Gastroesophageal sphincter (tissue), 4 donors: ENCODE measurements at places on chromosomes 2 and 18. TPM values are rescaled to one million over a fixed set of nuclear protein-coding genes. Genes with fewer than 3 reads are reported as not detected.
A peak's percentile ranks its signal among the peaks of the same experiment; 100 is the strongest.

GRCh38 chr2:64629875-64630274 is 23.8 kb downstream of the SERTAD2 start:
- no peak for ATAC-seq

- no peak for ATAC-seq
Observed at GRCh38 chr2:134454426-134454825, 200.6 kb downstream of the MGAT5 start.

- ATAC-seq = no peak
Observed at GRCh38 chr2:98608962-98609604, 694 bp downstream of the UNC50 start.

DNA sequence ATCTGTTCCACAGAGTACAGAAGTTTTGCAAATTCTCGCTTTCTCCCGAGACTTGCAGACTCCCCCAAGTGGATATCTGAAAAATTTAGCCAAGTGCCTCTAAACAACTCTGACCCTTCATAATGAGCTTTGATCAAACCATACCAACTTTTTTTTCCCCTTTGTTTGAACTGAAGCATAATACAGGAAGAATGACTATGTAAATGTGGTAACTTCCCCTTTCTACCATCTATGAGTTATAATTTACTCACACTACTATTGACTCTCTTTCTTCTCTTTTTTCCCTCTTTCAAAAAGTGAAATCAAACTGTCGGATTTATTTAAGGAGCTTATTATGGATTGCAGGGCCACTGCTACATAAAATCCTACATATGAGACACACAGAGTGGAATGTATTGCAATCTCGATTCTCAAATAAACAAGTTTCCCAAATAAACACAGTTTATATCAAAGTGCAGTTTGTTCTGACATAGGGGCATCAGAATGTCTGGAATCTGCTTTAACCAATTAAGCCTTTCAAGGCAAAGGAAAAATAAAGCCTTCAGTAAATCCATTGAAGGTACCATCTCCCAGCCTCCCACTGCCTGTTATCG is 1.4 kb upstream of the ZNF804A start:
- no peak for ATAC-seq

DNA sequence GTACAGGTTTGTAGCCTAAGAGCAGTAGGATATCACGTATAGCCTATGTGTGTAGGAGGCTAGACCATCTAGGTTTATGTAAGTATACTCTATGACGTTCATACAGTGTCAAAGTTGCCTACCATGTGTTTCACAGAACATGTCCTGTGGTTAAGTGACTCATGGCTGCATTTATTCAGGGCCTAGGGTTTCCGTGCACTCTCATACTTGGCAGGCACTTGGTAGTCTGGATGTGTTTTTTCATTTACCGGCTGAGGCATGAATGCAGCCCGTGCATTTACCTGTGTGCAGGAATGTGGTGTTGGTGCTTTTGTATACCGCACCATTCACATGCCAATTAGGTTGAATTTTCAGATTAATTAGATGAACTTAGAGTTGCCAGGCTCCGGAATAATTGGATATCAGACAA is 43.4 kb downstream of the MYL12B start:
- no peak for ATAC-seq

DNA sequence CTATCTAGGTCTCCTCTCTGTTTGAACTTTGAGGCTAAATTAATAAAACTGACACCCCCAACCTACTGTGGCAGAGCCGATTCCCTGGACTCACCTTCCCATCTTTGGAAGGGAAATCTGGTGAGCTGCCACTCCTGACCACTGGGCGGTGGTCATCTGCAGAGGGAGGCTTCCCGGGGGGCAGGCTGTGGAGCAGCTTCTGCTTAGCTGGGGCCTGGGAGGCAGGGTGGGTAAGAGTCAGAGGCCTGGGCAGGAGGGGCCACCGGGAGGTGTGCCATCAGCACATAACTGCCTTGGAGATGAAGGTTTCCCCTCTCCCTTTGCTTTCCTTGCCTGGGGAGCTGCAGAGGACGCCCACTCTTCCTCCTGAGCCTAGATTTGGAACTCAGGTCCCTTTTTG is 2.3 kb upstream of the NPPC start:
- no peak for ATAC-seq

DNA sequence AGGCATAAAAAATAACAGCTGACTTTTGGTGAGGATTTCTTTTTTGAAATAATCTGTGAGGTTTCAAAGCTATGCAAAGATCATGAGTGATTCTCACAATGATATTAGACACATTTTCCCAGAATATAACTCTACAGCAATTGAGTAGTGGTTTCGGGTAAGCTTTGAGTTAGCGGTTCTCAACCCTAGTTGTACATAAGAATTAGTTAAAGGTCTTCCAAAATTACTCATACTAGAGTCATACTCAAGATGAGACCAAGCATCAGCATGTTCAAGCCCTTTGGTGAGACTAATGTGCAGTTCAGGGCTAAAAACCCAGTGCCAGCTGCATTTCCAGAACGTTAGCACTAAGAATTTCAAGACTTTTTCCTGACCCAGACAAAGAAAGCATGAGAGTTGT is 31.1 kb downstream of the DSG4 start:
- ATAC-seq = no peak

DNA sequence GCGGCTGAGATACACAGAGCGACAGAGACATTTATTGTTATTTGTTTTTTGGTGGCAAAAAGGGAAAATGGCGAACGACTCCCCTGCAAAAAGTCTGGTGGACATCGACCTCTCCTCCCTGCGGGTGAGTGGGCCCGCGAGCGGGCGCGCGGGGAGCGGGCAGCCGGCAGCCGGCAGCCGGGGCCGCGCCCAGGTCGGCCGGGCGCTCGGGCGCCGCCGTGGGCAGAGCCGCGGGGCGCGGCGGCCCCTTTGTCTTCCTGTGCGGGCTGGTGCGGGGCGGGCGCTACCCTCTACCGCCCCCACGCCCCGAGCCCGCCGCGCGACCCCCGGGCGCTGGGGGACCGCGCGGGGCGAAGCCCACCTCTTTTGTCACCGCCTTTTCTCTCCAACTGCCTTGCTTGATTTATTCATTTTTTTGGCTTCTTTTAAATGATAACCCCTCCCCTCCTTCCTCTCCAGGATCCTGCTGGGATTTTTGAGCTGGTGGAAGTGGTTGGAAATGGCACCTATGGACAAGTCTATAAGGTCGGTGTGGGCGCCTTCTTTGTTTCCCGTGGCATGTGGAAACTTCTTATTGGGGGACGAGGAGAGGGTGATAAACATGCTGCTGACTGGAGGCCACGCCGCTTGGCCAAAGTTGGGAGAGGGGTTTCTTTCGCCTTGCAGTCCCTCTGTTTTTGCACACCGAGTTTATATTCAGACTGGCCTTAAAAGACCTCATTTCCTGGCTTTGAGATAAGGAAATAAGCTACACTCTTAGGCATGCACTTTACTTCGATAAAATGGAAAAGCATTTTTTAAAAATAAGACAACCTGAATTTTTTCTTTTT is 722 bp downstream of the MAP4K4 start:
- peak; percentile 21 for ATAC-seq

DNA sequence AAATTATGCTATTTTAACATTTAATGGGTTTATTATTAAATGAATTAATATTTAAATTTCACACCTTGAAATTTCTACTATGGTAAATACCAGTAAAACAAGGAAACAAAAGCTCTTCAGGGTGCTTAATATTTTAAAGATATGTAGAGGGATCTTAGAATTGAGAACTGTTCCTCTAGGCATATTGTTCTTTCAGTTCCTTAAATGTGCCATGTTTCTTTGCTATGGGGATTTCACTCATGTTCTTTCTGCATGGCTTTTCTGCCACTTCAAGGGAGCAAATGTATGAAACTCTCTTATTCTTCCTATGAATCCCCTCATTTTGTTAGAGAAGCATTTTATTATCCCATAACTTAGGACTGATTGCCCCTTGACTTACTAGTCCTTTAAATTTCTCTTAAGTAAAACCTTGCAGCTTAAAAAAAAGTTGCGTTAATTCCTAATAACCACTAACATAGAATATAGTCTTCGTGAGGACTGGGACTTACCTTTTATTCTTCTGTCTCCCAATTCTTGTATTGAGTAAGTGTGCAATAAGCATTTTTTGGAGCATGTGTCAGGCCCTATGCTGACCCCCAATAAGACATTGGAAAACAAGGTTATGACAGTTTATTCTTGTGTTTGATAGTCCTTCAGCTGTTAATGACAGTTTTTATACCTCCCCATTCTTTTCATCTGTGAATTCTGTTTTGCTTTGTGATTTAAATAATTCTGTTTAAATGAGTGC is 95.7 kb downstream of the BIRC6 start:
- ATAC-seq = no peak

GRCh38 chr2:173058673-173059072 is 17.0 kb upstream of the MAP3K20 start:
- no peak for ATAC-seq

DNA sequence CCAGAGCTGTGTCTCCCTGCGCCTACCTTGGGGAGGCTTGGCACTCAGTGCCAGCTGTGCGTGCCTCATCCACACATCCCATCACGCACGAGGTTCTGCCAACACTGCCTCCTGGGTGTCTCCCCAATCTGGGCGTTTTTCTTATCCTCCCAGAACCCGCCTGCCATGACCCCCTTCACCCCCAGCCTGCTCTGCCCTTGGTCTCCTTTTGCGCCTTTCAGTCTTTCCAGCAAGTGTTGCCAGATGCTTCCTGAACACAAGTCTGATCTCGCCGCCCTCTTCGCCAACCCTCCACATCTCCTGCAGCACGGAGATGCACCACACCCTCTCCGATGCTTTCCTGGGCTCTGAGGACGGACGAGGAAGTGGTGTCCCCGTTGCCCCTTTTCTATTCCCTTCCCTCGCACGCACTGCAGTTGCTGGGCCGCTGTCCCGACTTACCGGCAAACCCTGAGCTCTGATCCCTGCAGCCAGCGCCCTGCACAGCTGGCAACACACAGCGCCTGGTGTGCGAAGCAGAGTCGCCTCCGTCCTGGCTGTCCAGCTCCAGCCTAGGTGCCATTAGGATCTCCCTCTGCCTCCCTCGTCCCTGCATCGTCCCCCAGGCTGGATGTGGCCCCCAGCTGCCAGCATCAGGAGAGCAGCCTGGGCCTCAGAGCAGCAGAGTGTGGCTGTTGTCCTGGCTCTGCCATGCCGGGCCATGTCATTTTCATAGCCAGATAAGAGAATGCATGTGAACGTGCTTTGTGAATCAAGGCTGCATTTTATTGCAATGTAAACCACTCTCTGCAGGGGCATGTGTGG is 22.6 kb upstream of the ALLC start:
- no peak for ATAC-seq

DNA sequence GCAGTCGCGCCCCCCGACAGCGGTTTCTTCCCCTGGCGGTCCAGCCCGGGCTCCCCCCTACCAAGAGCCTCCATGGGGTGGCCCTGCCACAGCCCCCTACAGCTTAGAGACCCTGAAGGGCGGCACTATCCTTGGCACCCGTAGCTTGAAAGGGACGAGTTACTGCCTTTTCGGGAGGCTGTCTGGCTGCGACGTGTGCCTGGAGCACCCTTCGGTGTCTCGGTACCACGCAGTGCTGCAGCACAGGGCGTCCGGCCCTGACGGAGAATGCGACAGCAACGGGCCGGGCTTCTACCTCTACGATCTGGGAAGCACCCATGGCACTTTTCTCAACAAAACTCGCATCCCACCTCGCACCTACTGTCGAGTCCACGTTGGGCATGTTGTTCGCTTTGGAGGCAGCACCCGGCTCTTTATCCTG is 475 bp downstream of the SLC4A1AP start:
- ATAC-seq = peak; percentile 5

GRCh38 chr2:170671079-170671478 is 44.1 kb upstream of the SP5 start:
- no peak for ATAC-seq

DNA sequence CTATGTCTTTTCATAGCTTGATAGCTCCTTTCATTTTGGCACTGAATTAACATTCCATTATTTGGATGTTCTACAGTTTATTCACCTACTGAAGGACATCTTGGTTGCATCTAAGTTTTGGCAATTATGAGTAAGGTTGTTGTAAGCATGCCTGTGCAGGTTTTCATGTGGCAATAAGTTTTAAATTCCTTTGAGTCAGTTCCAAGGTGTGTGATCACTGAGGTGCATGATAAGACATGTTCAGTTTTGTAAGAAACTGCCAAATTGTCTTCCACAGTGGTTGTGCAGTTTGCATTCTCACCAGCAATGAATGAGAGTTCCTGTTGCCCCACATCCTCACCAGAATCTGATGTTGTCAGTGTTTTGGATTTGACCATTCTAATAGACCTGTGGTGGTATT is 24.2 kb downstream of the XDH start:
- no peak for ATAC-seq

GRCh38 chr18:62744076-62744968 is 29.0 kb downstream of the PHLPP1 start:
- ATAC-seq = no peak

DNA sequence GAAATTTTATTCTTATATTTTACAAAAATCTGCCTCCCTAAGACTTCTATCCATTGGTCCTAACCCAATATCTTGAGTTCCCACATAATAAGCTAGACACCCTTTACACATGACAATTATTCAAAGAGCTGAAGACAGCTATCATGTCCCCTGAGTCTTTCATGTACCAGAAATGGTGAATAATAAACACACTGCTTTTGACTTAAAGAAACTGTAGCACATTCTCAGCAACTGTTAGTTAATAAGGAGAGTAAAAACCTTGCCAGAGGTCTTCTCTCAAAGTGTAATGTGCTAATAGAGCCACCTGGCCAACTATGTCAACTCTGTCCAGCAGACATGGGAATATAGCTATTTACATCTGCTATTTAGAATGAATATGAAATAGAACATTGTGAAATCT is 109.7 kb upstream of the ARL5A start:
- no peak for ATAC-seq

DNA sequence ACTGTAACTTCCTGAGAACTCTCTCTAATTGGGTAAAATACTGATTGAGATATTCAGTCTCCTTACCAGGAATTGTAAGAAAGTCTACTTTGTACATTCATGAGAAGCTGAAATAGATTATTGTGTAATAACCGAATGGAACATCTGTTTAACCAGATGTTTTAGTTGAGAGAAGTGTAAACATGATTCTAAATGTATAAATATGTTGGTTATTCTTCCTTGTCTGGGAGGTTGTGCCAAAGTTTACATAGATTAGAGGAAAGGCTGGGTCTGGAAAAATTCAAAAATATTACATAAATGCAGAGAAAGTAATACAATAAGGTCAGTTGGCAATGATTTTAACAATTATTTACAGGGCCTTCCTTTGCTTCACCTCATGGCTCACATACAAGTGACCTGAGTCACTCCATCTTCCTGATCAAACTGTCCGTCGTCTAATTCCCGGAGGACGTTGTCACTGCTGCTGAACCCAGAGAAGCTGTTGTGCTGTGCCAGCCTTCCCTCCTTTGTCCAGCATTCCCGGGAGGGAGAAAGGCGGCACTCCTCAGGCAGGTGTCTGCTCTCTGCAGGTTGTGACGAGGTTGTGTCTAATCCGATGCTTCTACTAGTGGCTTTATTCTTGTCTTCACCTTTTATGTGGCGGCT is 55.9 kb downstream of the MOB4 start:
- no peak for ATAC-seq

Gene ATG9A
- 39.8 TPM for total RNA-seq

Gene OTOS
- not detected for total RNA-seq

Gene TEKT4
- not detected for total RNA-seq

Gene PLEKHH2
- 24.6 TPM for total RNA-seq

Gene THSD7B
- total RNA-seq = 0.31 TPM

Gene DNAH7
- 0.40 TPM for total RNA-seq

Gene SGPP2
- 0.89 TPM for total RNA-seq

Gene AMER3
- total RNA-seq = not detected

Gene NEU4
- total RNA-seq = 0.47 TPM

Gene PROC
- total RNA-seq = not detected

Gene RIT2
- not detected for total RNA-seq

Gene TMEFF2
- 1.0 TPM for total RNA-seq

Gene XIRP2
- not detected for total RNA-seq

Gene ARHGEF33
- total RNA-seq = 0.96 TPM

Gene WDPCP
- total RNA-seq = 7.1 TPM

Gene PAIP2B
- 15.1 TPM for total RNA-seq

Gene ZNF516
- 33.3 TPM for total RNA-seq
